Astrocyte (in vitro differentiated cells and primary cell): ENCODE measurements at places on chromosomes 7 and 10. TPM values are rescaled to one million over a fixed set of nuclear protein-coding genes. Genes with fewer than 3 reads are reported as not detected.
A peak's percentile ranks its signal among the peaks of the same experiment; 100 is the strongest.

- H3K4me1 ChIP-seq = no peaks in the 10 kb centered on the region
- no peaks in the 10 kb centered on the region for H3K36me3 ChIP-seq
- DNase-seq = peak; percentile 14
Measured at GRCh38 chr7:103689255-103689654, 243.2 kb upstream of the SLC26A5 start.

- peak; percentile 33 for DNase-seq
- H3K4me1 ChIP-seq = peaks cover 12% of the 10 kb centered on the region
- no peak overlapping the region for H3K27ac ChIP-seq
Measured at GRCh38 chr10:86647773-86648703, 6.3 kb upstream of the OPN4 start.

- no peaks in the 10 kb centered on the region for H3K36me3 ChIP-seq
- no peaks in the 10 kb centered on the region for H3K27me3 ChIP-seq
- peaks cover 3% of the 10 kb centered on the region for H3K4me1 ChIP-seq
- H3K4me3 ChIP-seq = no peak overlapping the region
- H3K27ac ChIP-seq = no peak overlapping the region
- no peak for DNase-seq
Measured at GRCh38 chr7:132255115-132255797, 321.0 kb downstream of the PLXNA4 start.

Gene ANKRD1
- total RNA-seq = 841 and 913 TPM in 2 replicates

DNA sequence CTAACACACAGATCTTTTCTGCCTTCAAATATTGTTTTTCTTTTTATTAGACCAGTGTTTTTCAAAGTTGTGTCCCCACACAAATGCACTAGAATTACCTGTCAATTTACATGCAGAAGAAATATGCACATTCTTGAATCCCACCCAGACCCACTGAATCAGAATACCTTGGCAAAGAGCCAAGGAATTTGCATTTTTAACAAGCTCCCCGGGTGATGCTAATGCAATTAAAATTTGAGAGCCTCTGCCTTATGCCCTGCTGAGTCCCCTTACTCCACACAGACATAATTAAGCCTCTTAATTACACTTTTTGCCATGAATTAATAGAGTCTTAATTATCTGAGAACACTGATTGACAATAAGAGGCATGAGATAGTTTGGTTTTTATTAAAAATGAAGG, 201.2 kb upstream of the GRB10 start:
- no peak for DNase-seq
- no peak overlapping the region for H3K4me3 ChIP-seq
- no peaks in the 10 kb centered on the region for H3K4me1 ChIP-seq
- H3K27me3 ChIP-seq = no peaks in the 10 kb centered on the region
- H3K36me3 ChIP-seq = no peaks in the 10 kb centered on the region

- no peaks in the 10 kb centered on the region for H3K36me3 ChIP-seq
- H3K27me3 ChIP-seq = peaks cover 3% of the 10 kb centered on the region
- DNase-seq = peak; percentile 40
- H3K27ac ChIP-seq = no peak overlapping the region
- no peaks in the 10 kb centered on the region for H3K4me1 ChIP-seq
Measured at GRCh38 chr7:28433699-28434219, 21.4 kb downstream of the CREB5 start.

DNA sequence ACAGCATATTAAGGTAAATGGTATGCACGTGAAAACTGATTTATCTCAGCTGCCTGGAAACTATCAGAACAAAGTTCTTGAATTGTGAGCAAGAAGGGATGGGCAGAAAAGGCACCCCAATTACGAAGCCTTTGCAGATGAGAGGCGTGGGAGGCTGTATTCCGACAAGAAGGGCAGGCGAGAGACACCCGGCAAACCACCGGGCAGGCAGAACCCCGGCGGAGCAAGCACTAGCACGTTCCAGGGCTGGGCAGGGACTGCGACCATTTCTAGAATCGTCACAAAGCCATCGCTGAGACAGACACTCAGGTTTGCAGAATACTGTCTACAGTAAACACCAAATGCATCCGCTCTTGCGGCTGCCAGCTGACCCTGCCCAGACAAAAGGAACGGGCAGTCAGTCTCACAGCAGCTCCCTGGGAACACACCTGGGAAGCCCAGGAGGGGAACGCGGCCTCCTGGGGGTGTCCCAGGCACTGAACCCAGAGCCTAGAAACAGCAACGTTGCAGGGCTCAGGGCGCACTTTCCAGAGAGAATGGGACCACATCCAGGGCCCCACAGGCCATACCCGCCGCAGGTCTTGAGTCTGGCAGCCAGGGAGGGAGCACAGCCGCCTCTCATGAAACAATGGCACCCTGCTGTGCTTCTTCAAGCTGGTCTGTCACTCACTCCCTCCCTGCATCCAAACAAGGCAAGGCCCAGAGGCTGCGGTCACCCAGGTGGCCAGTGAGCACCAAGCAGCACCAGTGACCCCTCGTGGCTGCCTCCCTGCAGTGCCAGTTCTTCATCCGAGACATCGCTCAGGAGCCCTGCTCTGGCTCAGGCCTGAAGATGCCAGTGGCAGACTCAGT, 261.9 kb downstream of the PTPRN2 start:
- DNase-seq = peak; percentile 11
- H3K27me3 ChIP-seq = no peaks in the 10 kb centered on the region

- DNase-seq = no peak
- H3K4me3 ChIP-seq = no peak overlapping the region
- no peak overlapping the region for H3K27ac ChIP-seq
Measured at GRCh38 chr10:102564209-102564834, 60.5 kb downstream of the SUFU start.

Gene GJD4
- not detected in 2 replicates for total RNA-seq

Gene ARHGEF35
- 4.4 and 5.0 TPM in 2 replicates for total RNA-seq

Gene SCIN
- total RNA-seq = 0.27 TPM in 1 of 2 replicates, not detected in the other

DNA sequence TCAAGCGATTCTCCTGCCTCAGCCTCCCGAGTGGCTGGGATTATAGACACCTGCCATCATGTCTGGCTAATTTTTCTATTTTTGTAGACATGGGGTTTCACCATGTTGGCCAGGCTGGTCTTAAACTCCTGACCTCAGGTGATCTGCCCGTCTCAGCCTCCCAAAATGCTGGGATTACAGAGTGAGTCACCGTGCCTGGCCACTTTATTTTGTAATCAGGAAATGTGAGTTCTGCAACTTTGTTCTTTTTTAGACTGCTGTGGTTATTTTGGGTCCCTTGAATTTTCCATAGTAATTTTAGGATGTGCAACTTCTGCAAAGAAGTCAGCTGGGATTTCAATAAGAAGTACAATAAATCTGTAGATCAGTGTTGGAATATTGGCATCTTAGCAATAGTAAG, 96.8 kb downstream of the CYTH3 start:
- no peak overlapping the region for H3K27ac ChIP-seq
- peak; percentile 41 for DNase-seq
- peaks cover 7% of the 10 kb centered on the region for H3K36me3 ChIP-seq
- H3K27me3 ChIP-seq = no peaks in the 10 kb centered on the region

GRCh38 chr10:31980471-31980870, 51.8 kb upstream of the ARHGAP12 start:
- DNase-seq = no peak
- H3K36me3 ChIP-seq = no peaks in the 10 kb centered on the region
- no peak overlapping the region for H3K4me3 ChIP-seq
- no peak overlapping the region for H3K27ac ChIP-seq
- no peaks in the 10 kb centered on the region for H3K27me3 ChIP-seq

DNA sequence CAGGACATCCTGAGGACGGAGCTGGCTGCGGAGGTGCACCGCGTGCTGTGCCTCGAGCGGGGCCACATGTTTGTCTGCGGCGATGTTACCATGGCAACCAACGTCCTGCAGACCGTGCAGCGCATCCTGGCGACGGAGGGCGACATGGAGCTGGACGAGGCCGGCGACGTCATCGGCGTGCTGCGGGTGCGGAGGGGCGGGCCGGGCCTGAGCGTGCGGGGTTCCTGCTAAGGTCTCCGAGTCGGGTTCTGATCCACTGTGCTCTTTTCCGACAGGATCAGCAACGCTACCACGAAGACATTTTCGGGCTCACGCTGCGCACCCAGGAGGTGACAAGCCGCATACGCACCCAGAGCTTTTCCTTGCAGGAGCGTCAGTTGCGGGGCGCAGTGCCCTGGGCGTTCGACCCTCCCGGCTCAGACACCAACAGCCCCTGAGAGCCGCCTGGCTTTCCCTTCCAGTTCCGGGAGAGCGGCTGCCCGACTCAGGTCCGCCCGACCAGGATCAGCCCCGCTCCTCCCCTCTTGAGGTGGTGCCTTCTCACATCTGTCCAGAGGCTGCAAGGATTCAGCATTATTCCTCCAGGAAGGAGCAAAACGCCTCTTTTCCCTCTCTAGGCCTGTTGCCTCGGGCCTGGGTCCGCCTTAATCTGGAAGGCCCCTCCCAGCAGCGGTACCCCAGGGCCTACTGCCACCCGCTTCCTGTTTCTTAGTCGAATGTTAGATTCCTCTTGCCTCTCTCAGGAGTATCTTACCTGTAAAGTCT, 10.4 kb downstream of the ATG9B start:
- H3K4me1 ChIP-seq = peaks cover 22% of the 10 kb centered on the region
- peaks cover 14% of the 10 kb centered on the region for H3K27me3 ChIP-seq
- peak; percentile 44 for DNase-seq
- H3K27ac ChIP-seq = no peak overlapping the region

DNA sequence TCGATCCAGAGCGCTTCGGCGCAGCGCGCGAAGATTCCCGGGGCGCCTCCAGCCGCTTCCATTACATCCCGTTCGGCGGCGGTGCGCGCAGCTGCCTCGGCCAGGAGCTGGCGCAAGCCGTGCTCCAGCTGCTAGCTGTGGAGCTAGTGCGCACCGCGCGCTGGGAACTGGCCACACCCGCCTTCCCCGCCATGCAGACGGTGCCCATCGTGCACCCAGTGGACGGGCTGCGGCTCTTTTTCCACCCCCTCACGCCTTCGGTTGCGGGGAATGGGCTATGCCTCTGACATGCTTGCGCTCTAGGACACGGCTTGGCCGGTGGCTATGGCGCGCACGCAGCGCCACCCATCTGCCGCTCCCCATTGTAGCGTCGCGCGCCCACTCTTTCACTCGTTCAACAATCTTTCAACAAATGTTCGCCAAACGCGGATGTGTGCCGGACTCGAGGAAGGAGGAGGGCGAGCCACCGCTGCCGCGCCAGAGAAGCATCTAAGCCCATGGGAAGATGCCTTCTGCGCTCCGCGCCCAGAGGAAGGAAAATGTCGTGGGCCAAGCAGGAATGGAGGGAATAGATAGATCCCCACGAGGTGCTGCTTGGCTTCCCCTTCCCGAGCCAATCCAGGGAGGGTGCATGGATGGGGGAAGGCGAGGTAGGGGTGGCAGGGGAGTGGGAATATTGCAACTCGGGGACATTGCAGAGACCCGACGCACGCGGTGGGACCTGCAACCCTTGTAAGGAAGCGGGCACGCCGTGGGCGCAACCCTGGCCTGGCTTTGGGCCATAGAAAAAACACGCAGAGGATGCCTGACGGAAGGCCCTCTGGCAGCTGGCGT, 5.1 kb upstream of the CYP26A1 start:
- H3K27me3 ChIP-seq = peaks cover 90% of the 10 kb centered on the region
- peak; percentile 47 for DNase-seq
- no peaks in the 10 kb centered on the region for H3K36me3 ChIP-seq
- H3K4me3 ChIP-seq = peak overlapping the region; percentile 23
- H3K4me1 ChIP-seq = peaks cover 13% of the 10 kb centered on the region
- no peak overlapping the region for H3K27ac ChIP-seq
